ENCODE measurements at places on chromosomes 16 and 17. TPM values are rescaled to one million over a fixed set of nuclear protein-coding genes. Genes with fewer than 3 reads are reported as not detected.

- peak; percentile 29 for DNase-seq
These were observed 3.7 kb downstream of the KRT24 start for GRCh38 chr17:40699853-40700252.

DNA sequence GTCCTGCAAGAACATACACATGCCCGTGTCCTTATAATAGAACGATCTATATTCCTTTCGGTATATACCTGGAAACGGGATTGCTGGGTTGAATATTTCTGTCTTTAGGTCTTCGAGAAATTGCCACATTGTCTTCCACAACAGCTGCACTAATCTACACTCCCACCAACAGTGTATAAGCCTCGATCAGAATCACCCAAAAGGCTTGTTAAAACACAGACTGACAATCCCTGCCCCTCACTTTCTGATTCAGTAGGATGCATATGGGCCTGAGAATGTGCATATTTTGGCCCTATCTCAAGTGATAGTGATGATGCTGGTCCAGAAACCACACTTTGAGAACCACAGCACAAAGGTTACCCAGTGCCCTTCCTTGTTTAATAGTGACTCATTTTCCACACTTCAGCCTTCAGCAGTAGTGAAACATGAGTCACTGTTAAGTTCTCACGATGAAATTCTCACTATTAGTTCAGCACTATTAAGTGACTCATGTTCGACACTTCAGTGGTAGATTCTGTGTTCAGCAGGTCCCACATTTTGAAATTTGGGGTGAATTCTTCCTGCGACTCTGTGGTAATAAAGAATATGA lies 215.6 kb downstream of the GRIN2A start:
- DNase-seq: no peak

DNA sequence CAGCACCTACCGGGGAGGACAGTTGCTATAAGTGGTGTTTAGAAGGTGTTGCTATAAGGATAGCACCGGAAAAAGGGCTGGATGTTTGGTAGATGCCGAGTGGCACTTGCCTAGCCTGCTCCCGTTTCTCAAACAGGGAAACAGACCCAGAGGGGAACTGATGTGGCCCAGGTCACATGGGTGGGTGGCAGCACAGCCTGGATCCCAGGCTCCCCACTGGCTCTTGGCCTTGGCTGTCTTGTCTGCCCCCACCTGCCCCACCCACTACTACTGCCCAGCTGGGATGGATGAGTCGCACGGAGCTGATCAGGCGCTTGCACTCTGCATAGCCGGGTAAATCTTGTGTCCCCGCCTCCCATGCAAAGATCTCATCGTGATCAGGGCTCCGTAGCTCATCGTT lies 7.2 kb downstream of the SMTNL2 start:
- DNase-seq: no peak

DNA sequence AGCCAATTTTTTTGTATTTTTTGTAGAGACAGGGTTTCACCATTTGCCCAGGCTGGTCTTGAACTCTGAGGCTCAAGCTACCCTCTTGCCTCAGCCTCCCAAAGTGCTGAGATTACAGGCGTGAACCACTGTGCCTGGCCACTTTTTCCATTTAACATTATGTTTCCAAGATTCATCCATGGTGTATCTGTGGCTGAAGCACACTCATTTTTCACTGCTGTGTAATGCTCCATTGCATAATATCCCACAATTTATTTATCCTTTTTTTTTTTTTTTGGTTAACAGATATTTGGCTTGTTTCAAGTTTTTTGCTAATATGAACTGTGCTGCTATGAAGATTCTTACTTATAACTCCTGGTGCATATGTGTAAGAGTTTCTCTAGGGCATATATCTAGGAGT lies 1.9 kb upstream of the NUP93 start:
- no peak for DNase-seq

DNA sequence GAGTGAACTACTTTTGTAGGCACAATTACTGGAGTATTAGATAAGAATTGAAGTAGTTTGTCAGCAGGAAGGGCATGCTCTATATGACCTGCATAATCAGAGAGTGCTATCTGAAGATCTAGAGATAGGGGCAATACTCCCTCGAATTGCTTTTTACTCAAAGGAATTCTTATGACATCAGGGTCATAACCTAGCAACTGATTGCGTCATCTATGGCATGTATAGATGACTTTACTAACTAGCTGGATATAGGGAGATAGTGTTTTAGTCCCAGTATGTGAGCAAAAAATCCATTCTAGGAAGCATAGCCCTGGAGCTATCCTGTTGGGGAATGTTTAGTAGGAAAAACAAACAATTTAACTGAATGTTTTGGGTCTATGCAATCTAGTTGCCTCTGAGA lies 109.5 kb upstream of the ZNF267 start:
- no peak for DNase-seq

- DNase-seq: no peak
These were observed 29.0 kb downstream of the PLCD3 start for GRCh38 chr17:45103269-45103795.

DNA sequence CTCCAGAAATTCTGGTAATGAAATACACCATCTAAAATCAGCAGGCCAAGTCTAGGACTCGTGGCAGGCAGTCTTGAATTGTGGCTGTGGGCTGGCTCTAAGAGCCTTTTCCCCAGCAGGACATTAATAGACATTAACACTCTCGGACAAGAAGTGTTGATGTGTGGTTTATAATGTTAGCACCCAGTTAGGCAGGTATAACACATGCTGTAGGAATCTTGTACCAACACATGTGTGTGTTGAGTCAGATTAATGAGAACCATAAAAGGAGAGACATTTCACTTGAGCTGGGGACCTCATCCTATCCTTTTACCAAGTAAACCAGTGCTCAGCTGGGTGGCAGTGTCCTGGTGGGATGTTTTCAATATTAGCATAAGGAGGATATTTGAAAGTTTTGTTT lies 264.5 kb downstream of the FTO start:
- DNase-seq: no peak

GRCh38 chr17:18182978-18183333 lies 672 bp upstream of the ALKBH5 start:
- no peak for DNase-seq

Gene CNGB1
- polyA plus RNA-seq: 0.03 TPM

Gene NHLRC4
- polyA plus RNA-seq: 0.99 TPM

Gene MPO
- polyA plus RNA-seq: 10.5 TPM

Gene MRC2
- 136 TPM for polyA plus RNA-seq

Gene SPATA22
- 0.46 TPM for polyA plus RNA-seq

Gene TP53TG3B
- polyA plus RNA-seq: not detected

Gene FKBP10
- 114 TPM for polyA plus RNA-seq

Gene TBC1D28
- not detected for polyA plus RNA-seq

Measured in forelimb muscle (tissue), 1 donor.